ENCODE measurements at places on chromosomes 12 and 14.

GRCh38 chr14:93333631-93334103, 831 bp upstream of the BTBD7 start:
- no peak for DNase-seq

- DNase-seq = peak; percentile 89
Measured at GRCh38 chr14:76918782-76919394, 92.7 kb downstream of the LRRC74A start.

GRCh38 chr12:52214421-52214802, 18.6 kb upstream of the KRT7 start:
- DNase-seq = no peak

DNA sequence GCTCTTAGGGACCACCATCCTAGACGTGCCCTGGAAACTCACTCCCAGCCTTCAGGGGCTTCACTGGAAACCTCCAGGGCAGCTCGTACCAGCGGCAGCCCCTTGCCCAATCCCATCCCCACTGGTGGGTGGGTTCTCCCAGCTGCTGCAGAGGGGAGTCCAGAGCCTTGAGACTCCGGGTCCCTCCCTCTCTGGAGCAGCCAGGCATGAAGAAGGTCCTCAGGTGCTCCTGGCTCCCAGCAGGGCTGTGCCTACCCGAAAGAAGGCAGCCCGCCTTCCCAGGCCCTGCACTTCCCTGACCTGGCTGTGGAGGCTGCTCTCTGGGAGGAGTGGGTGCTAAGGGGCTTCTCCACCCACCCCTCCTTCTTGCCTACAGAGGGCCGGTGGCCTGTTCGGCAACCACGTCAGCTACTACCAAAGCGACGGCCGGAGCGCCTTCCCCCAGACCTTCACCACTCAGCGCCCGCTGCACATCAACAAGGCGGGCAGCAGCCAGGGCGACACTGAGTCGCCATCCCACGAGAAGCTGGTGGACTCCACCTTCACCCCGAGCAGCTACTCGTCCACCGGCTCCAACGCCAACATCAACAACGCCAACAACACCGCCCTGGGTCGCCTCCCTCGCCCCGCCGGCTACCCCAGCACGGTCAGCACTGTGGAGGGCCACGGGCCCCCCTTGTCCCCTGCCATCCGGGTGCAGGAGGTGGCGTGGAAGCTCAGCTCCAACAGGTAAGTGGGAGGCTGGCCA, 115.5 kb upstream of the FKBP4 start:
- DNase-seq = no peak
